Nephron progenitor cell (in vitro differentiated cells): ENCODE measurements at places on chromosomes 2 and 18.

- DNase-seq = no peak
Measured at GRCh38 chr2:199197448-199197847, 260.3 kb downstream of the SATB2 start.

DNA sequence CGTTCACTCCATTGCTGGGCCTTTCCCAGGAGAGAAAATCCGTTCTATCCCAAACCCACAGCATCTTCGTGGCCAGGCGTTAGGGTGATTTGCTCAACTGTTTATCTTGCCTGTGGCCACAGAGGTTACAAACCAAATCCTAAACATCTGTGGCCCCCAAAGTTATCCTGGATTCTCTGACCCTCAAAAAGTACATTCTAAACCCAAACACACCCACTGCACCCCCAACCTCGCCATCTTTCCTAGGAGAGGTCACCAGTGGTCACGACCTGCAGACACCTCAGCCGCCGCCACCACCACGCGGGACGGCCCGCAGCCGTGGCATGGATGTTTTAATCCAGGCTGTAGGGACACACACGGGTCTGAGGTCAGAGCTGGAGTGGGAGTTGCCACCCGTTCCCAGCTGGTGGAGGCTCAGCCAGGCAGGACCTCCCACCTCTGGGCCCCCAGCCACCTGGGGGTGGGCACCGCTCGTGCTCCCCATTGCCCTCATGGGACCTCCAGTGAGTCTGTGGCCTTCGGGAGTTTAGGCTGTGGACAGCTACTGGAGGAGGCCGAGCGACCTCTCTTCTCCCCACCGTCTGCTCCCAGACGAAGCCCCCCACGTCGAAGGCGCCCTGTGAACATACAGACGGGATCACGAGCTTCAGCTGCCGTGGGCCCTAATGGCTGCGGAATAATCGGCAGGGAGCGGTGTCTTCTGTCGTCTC, 72.0 kb downstream of the KCNG2 start:
- no peak for DNase-seq

GRCh38 chr2:20436716-20437470, 10.0 kb upstream of the RHOB start:
- DNase-seq = no peak

DNA sequence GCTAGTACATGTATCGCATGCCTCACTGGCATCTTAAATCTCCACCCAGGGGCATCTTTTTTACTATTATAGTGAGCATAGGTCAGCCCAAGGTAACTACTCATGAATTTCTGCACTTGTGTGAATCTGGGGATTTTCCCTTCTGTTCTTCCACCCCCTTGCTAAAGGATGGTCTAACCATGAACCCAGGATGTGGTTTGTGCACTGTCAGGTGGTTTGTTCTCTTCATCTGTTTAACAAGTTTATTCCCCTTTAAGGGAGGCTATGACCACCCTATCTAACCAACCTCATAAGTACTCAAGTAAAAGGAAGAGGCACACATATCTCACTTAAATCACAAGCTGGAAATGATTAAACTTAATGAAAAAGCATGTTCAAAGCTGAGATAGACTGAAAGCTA, 243.0 kb downstream of the RPRM start:
- no peak for DNase-seq

DNA sequence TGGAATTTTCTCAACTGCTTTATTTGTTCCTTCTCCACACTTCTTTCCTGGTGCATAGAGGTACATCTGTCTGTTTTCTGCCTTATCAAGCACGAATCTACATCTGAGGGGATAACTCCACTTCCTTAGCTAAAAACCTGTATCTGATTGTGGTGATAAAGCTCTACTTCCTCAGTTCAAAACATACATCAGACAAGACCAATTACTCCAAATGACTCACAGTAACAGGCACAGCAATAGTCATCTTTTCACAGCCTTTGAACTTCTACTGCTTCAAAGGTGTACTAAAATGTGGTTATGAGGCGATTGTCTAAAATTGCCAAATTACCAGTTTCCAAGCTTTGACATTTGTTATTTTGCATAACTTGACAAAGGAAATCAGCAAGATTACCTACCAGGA, 803.6 kb upstream of the ZEB2 start:
- DNase-seq = no peak

DNA sequence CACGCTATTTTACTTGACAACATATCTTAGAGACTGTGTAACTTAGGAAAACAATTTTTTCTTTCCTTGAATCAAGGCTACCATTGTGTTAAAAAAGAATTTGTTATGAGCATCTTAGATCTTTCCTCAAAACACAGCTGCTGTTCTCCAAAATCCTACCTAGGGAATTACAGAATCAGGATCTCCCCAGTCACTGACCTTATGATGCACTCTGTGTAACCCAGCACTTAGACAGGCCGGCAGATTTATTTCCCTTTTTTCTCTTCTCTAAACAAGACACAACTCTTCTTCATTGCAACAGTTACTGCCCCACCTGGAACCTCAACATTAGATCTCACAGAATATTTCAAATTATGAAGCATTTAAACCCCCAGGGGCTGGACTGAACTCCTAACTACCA, 13.5 kb upstream of the C2orf15 start:
- DNase-seq = no peak

- DNase-seq = no peak
Measured at GRCh38 chr2:44273596-44273995, 1.7 kb upstream of the SLC3A1 start.

DNA sequence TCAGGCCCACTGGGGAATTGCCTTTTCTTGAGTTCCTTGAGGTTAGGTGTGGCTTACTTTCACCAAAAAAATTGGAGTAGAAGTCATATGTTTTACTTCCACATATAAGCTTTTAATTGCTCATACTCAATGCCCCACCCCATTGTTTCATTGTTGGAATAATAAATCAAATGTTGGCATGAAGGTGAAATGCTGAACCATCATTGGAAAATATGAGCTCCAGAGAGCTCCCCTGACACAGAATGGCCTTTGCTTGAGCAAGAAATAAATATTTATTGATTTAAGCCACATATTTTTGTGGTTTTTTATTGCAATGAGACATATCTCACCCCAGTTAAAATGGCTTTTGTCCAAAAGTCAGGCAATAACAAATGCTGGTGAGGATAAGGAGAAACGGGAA, 167.3 kb upstream of the SRD5A2 start:
- DNase-seq = no peak

DNA sequence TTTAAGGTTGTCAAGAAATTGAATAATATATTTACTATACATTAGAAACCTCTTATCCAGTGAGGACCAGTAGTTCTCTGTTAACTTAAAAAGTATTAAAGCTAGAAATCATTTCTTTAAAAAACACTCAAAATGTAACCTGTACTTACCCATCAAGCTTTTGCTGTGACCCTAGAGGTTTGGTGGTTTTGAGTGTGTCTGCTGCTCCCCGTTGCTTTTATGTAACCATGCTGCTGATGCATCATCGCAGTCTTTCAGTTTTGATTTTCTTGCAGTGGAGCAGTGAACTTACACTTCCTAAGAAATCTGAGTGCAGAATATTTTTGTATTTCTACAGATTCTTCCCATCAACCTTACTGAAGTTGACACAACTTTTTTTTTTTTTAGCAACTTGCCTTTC, 34.2 kb downstream of the MRPS9 start:
- no peak for DNase-seq

GRCh38 chr2:4693266-4693665, 989.9 kb downstream of the DCDC2C start:
- DNase-seq = no peak

- no peak for DNase-seq
Measured at GRCh38 chr18:27735117-27735516, 441.8 kb downstream of the CDH2 start.

GRCh38 chr18:34707670-34708069, 2.4 kb upstream of the DTNA start:
- DNase-seq = no peak

- DNase-seq = no peak
Measured at GRCh38 chr18:58468191-58468590, 160.7 kb downstream of the ALPK2 start.
